Mesenteric fat pad (tissue), 1 donor: ENCODE measurements at places on chromosomes 16 and 17. TPM values are rescaled to one million over a fixed set of nuclear protein-coding genes. Genes with fewer than 3 reads are reported as not detected.

Gene NME1
- 118 TPM for total RNA-seq

GRCh38 chr16:81003610-81004460 is 2.9 kb downstream of the CMC2 start:
- DNase-seq: no peak

GRCh38 chr17:12389421-12389820 is 276.3 kb upstream of the MYOCD start:
- no peak for DNase-seq

GRCh38 chr17:74190154-74190553 is 13.3 kb upstream of the RPL38 start:
- DNase-seq: no peak

- DNase-seq: no peak
These were observed 28.1 kb downstream of the TTYH2 start for GRCh38 chr17:74241431-74241830.

DNA sequence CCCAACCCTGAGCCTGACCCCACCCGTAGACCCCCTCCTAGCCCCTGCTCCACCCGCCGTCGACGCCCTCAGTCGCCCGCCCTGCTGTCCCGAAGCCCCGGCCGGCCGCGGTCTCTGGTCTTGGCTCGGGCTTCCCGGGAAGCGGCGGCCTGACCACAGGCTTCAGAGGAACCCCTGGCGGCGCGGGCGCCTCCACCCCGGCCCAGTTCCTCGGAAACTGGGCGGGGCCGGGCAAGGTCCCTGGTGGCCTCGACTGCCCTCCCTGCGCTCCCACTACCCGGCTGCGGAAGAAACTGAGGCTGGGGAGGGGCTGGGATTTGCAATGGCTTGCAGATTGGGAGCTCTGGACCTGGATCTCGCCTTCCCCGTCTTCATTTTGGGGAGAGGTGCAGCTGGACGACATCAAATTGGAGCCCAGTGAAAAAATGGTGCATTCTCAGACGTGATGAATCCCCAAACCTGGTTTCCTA is 692 bp upstream of the SOCS1 start:
- no peak for DNase-seq

DNA sequence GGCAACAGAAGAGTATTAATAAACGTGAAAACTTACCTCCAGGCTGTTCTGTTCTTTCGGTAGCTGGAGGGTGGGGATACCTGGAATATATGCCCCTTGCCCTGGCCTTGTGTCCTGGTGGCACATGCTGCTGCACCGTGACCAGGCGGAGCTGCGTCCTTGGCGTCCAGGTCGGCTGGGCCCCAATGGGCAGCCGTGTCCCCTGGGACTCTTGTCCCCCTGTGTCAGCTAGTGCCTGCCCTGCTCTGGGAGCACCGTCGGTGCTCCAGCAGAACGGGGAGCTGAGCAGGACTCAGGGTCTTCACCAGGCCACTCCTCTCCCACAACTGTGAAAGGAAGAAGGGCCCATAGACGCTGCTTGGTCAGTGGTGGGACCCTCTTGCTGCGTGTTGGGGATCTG is 7.9 kb downstream of the ZNF213 start:
- no peak for DNase-seq

DNA sequence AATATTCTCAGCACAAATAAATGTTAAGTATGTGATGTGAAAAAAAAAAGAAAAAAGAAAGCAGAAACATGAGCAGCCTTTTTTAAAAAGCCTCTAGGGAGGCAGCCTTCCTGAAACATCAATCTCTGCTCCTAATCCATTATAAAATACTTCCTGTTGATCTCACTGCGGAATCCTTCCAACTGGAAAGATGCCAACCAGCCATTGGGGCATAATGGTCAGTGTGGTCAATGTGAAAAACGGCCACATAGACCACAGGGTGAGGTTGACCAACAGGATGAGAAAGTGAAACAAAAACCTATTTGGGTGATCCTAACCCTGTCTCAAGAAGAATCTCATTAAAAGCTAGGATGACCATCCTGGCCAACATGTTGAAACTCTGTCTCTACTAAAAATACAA is 26.1 kb upstream of the ABCA8 start:
- no peak for DNase-seq
